ENCODE measurements at places on chromosomes 5 and 9.

DNA sequence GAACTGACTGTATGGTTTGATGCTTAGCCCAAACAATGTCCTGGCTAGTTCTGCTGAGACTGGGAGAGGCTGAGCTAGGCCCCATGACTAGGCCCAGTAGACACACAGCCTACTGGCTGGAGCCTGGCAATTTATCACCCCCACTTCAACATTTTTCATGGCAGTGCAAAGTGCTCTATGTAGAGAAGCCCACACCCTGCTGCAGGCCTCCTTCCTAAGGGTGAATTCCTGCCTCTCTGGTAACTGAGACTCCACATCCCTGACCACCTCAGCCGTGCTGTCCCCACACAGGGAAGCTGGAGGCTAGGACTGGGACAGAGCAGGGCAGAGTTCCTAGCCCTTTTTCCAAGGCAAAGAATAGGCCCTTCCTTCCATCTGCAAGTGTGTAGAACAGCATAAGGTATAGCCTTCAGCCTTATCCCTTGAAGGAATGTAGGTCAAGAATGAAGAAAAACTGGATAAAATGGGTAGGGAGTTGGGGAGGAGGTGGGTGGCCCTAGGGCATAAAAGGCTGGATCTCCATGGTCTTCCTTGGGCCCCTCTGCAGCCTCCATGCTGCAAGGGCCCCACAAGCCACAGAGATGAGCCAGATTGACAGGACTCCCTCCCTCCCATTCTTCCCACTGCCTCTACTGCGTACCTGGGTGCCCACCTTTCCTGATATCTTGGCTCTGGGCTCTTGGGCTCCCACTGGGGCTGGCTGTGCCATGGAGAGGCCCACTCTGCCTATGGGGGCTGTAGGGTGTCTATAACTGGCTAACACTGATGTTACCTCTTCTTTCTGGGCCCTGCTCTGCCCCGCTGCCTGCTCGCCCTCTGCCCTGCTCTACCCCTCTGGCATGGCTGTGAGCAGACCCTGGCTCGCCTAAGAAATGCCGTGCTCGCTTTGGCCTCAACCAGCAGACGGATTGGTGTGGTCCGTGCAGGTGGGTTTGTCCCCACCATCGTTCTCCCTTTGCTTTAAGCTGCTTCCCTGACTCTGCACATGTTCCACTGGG is 29.8 kb downstream of the TCF7 start:
- DNase-seq: no peak

- DNase-seq: peak; percentile 76
Observed at GRCh38 chr9:35903049-35903448, 3.0 kb upstream of the HRCT1 start.

- no peak for DNase-seq
Observed at GRCh38 chr9:3696368-3696767, 170.6 kb upstream of the RFX3 start.

- DNase-seq: no peak
Observed at GRCh38 chr5:109998208-109998607, 308.5 kb downstream of the MAN2A1 start.

DNA sequence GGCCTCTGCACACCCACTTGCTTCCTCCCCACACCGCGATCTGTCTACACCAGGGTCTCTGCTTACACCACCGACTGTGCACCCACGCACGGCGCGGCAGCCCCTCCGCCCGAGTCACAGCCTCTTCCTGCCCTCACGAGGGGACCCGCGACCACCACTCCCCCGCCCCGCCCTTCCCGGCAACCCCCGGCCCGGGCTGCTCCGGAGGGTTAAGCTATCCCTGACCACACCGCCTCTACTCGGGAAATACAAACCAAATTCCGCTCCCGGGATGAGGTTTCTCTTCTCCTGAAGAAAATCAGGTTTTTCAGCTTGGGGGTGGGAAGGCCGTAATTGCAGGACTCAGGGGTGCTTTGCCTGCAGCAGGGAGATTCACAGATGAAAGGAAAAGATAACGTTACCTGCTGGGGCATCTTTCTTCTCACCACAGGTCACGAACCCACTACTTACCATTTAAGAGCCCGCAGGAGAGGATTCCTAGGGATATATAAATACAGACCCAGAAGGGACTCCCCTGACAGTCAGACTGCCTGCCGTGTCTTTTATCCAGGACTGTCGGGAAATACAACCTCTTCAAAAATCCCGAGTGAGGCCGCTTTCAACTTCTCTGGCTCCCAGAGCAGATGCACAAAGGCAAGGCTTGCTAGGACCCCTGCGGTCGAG is 63.5 kb downstream of the ROR2 start:
- no peak for DNase-seq

DNA sequence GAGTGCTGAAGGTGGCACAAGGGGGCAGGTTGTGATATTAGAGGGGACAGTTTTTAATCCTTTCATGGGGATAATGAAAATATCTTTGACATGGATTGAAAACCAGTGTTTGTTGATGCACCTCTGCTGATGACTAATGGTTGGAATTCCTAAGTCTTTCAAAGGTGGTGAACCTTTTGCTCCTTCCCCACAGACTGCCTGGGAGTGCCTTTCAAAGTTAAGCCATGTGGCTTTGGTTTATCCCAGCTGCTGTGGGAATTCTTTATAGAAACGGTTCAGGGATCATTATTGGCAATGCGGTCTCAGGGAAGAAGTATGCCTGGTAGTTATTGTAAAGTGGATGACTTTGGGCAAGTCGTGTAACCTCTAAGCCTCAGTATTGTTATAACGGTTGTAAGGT is 45.7 kb downstream of the PIP5K1B start:
- DNase-seq: no peak

DNA sequence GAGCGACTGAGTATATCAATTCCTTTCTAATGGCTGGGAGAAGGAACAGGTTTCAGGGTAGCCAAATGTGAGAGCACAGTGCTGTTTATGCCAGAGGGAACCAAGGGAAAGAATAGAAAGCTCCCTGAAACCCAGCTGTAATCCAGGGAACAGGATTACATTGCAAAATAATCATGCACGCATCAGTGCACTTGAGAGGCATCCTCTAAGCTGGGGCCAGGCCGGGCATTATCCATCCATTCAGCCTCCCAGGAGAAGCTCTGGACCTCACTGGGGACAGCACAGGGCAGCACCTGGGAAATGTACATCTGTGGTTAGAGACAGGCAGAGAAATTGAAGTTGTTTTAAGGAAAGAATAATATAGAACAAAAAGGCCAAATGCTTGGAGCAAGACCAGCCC is 72.7 kb downstream of the MTRR start:
- no peak for DNase-seq

DNA sequence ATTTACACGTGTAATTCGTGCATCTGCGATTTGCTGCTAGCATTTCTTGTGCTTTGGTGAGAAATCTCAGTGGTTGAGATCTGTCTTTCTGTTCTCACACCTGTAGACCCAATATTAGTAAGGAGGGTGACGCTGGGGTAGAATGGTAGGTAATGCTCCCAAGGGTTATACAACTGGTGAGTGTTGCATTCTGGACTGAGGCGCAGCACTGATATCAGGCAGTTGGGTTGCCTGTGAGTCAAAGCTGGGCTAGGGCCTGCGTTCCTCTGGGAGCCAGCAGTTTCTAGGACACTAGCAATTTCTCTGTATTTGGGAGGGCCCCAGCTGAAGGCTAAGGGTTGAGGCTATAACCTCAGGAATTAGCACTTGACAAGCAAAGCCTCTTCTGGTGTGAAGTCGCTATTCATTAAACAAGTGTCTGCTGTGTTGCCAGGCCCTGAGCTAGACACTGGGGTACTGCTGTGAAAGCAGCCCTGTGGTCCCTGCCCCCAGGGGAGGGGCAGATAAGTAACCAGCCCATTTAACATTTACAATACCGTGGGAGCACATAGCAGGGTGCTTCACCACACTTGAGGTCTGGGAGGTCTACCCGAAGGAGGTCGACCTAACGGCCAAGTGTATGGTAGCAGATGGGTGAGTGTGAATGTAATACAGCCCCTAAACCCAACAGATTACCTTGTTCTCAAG is 28.7 kb downstream of the LARP1 start:
- DNase-seq: no peak

DNA sequence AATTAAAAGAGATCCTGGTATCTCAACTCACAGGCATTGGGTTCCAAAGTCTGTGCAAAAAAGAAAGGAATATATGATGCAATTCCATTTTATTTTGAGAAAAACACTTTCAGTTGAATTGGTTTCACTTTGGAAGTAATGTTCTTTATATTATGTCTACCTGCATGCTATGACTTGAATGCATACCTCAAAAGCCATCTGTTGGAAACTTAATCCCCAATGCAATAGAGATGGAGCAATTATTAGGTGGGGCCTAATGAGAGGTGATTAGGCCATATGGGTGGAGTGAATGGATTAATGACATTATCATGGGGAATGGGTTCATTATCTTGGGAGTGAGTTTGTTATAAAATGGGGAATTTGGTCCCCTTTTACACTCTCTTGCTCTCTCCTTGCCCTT is 293.3 kb downstream of the CSNK1G3 start:
- no peak for DNase-seq

DNA sequence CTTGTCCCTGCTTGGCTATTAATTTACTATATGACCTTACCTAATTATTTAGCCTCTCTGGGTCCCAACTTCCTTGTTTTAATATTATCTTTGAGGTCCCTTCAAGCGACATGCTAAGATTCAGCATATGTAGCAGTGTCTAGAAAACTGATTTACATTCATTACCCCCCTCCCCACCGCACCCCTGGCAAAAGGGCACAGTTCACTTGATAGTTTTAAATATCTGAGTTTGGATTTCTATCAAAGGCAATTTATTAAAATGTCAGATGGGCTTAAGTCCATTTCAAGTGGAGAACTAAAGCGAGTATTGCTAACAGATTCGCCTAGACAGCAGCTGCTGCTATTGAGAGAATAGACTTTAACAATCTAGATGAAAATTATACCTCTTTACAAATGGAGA is 3.9 kb downstream of the CEMIP2 start:
- no peak for DNase-seq

- peak; percentile 2 for DNase-seq
Observed at GRCh38 chr9:72951520-72952380, 1.1 kb downstream of the ALDH1A1 start.

- no peak for DNase-seq
Observed at GRCh38 chr5:161263191-161263590, 283.3 kb downstream of the GABRB2 start.

DNA sequence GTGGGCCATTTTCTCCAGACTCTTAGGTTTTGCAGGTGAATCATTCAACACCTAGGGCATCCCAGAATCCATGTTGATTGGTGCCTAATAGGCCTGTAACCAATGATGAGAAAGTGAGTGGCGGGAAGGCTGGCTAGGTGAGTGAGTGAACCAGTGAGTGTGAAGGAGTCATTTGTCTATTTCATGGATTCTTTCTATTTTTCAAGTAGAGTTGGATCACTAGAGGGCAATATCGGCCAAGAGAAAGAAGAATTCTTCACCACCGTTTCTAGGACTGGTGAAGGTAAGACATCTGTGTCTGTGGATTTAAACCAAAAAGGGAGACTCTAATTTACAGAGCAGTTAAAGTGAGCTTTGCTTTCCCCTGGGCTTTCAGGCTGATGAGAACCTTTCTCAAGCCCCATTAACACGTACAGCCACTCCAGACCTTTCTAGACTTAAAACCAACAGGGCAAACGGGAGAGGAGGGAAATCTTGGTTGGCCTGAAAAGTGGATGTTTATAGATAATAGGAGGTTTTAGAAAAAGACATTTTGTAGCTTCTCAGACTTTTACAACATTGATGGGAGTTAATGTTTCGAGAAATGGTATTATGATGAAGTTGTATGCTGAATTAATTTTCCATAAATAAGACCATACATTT is 114.3 kb upstream of the IL12B start:
- peak; percentile 71 for DNase-seq

DNA sequence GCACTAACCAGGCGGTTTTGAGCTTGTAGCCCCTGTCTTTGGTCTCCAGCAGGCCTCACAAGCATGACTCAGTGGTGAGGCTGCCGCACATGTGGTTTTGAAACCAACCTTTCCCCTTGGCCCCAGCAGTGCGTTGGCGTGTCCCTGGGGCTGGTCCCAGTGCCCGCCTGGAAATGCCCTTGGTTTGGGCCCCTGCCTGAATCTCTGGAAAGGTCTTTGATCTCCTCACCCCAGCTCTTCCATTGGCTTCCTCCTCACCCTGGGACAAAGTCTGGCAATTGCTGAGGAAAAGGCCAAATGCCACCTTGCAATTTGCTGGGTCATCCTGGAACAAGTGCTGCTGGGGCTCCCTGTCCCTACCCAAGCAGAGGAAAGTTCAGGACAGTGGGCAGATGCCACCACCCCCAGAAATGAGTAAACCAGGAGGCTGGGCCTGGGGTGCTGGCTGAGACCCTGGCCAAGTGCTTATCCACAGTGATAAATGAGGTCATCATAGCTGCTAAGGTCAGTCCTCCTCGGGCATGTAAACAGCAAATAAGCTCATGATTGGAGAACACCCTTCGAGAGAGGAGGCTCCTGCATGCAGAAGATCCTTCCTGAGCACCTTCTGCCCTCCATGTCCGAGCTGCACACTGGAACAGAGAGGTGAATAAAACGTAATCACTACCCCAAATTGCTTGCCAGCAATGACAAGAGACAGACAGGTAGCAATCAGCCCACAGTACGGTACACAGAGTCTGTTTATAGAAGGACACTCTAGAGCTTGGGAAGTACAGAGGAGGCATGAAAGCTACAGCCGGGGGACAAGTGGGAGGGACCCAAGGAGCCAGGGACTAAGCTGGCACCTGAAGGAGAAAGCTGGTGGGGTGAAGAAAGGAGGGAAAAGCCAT is 98.9 kb upstream of the CPEB4 start:
- no peak for DNase-seq

GRCh38 chr9:28127101-28127500 is 553.8 kb upstream of the C9orf72 start:
- no peak for DNase-seq

- DNase-seq: no peak
Observed at GRCh38 chr5:44619875-44620610, 188.7 kb upstream of the MRPS30 start.

DNA sequence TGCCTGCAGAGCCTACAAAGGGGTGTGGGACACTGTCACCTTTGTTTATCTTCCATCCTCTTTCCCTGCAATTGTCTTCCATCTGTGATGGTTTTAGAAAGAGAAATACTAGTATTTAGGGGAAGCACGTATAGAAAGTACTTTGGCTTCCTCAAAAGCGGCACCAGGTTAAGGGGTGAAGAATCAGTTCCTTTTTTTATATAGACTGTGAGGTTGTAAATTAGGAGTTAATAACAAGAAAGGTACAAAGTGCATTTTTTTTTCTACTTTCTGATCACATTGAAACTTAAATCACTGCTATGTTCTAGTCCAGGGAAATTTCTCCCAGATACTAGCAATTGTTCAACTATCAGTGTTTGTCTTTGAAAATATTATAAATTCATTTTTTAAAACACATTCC is 219.3 kb downstream of the CEMIP2 start:
- peak; percentile 21 for DNase-seq

GRCh38 chr9:114153761-114154599 is 1.4 kb upstream of the COL27A1 start:
- DNase-seq: no peak

- DNase-seq: peak; percentile 73
Observed at GRCh38 chr5:177447066-177447610, 524 bp downstream of the PRR7 start.

GRCh38 chr9:130117816-130118632 is 54.2 kb upstream of the NCS1 start:
- DNase-seq: no peak

- no peak for DNase-seq
Observed at GRCh38 chr9:110942522-110942921, 95.7 kb downstream of the LPAR1 start.

- no peak for DNase-seq
Observed at GRCh38 chr5:111200828-111201227, 23.4 kb upstream of the CAMK4 start.

GRCh38 chr5:7815892-7816534 is 34.9 kb downstream of the CFAP90 start:
- peak; percentile 75 for DNase-seq

- DNase-seq: peak; percentile 57
Observed at GRCh38 chr9:99140685-99141314, 35.9 kb downstream of the TGFBR1 start.

GRCh38 chr9:127277099-127277498 is 12.5 kb downstream of the GARNL3 start:
- peak; percentile 27 for DNase-seq
